ENCODE measurements at places on chromosomes 4 and X. TPM values are rescaled to one million over a fixed set of nuclear protein-coding genes. Genes with fewer than 3 reads are reported as not detected.

The ARMCX4 gene
- 4.8 TPM for total RNA-seq

The FRMPD3 gene
- total RNA-seq: not detected

The STPG2 gene
- 0.16 TPM for total RNA-seq

The CCDC110 gene
- total RNA-seq: 0.45 TPM

The FDCSP gene
- total RNA-seq: not detected

The LRAT gene
- total RNA-seq: not detected

The SLC4A4 gene
- total RNA-seq: 0.81 TPM

The TLR8 gene
- not detected for total RNA-seq

The AMBN gene
- total RNA-seq: not detected

- peaks cover 44% of the 10 kb centered on the region for H3K4me1 ChIP-seq
- no peaks in the 10 kb centered on the region for H3K27me3 ChIP-seq
- DNase-seq: no peak
- H3K36me3 ChIP-seq: peaks cover 63% of the 10 kb centered on the region
- H3K27ac ChIP-seq: peak overlapping the region; percentile 52
Observed at GRCh38 chr4:82423245-82424054, 6.8 kb downstream of the HNRNPDL start.

- no peaks in the 10 kb centered on the region for H3K4me1 ChIP-seq
- H3K27me3 ChIP-seq: no peaks in the 10 kb centered on the region
- peaks cover 11% of the 10 kb centered on the region for H3K36me3 ChIP-seq
- H3K4me3 ChIP-seq: no peak overlapping the region
Observed at GRCh38 chr4:8495803-8496202, 55.2 kb downstream of the TRMT44 start.

- no peak for DNase-seq
- H3K4me3 ChIP-seq: no peak overlapping the region
- H3K36me3 ChIP-seq: no peaks in the 10 kb centered on the region
- H3K27me3 ChIP-seq: peaks cover 13% of the 10 kb centered on the region
- no peak overlapping the region for H3K27ac ChIP-seq
- no peaks in the 10 kb centered on the region for H3K4me1 ChIP-seq
Observed at GRCh38 chr4:55136634-55137033, 11.2 kb upstream of the KDR start.

DNA sequence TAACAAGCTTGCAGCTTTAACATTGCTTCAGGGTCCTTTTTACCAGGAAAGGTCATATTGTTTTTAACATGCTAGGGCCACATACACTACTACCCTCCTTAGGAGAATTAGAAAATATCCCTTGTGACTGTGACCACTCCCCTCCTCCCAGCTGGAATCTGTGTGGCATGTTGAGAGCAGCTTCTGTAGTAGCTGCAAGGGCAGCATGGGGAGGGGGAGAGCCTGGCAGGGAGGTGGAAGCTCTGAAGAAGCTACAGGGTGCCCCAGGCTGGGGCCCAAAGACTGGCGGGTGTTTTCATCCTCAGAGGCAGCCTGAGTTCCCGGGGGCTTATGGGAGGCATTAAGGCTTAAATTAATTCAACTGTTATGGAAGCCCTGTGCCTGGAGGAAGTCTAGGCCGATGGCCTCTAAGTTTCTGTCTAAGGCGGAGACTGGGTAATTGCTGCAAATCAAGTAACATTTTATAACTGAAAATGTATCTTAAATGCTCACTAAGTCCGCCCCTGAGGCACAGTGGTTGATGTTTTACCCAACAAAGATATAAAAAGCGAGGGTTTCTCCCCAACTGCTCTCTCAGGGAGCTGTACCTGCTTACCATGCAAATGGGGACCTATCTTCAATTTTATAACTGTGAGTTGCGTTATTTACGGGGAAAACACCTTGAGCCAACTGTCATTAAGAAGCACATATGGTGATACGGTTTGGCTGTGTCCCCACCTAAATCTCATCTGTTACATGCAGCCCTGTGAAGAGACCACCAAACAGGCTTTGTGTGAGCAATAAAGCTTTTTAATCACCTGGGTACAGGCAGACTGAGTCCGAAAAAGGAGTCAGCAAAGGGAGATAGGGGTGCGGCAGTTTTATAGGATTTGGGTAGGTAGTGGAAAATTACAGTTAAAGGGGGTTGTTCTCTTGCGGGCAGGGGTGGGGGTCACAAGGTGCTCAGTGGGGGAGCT is 37.4 kb upstream of the STS start:
- peak overlapping the region; percentile 81 for H3K27ac ChIP-seq
- no peak overlapping the region for H3K4me3 ChIP-seq
- no peak for DNase-seq
- H3K36me3 ChIP-seq: peaks cover 11% of the 10 kb centered on the region
- H3K4me1 ChIP-seq: peaks cover 25% of the 10 kb centered on the region
- no peaks in the 10 kb centered on the region for H3K27me3 ChIP-seq

DNA sequence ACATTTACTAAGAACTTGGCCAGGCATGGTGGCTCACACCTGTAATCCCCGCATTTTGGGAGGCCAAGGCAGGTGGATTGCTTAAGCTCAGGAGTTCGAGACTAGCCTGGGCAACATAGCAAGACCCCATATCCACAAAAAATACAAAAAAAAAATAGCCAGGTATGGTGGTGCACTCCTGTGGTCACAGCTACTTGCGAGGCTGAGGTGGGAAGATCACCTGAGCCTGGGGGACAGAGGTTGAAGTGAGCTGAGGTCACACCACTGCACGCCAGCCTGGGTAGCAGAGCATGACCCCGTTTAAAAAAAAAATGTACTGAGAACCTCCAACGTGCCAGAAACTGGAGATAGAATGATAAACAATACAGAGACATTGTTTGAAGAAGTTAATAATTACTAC is 8.0 kb downstream of the OPRPN start:
- DNase-seq: no peak
- H3K36me3 ChIP-seq: no peaks in the 10 kb centered on the region
- no peaks in the 10 kb centered on the region for H3K27me3 ChIP-seq
- H3K4me3 ChIP-seq: no peak overlapping the region
- H3K27ac ChIP-seq: no peak overlapping the region

DNA sequence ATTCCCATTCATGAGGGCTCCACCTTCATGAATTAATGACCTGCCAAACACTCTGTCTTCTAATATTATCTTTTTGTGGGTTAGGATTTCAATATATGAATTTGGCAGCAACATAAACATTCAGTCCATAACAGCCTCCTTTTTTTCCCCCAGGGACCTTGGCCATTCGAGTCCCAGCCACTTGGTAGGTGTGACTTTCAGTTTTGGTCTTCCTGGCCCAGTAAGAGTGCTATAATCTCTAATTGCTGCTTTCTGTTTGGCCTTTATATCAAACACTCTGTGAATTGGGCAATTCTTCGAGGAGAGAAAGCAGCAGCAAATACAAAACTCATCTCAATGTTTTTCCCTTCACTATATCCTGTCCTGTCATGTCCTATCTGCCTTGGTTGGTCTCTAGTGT is 12.4 kb upstream of the RADX start:
- H3K27ac ChIP-seq: no peak overlapping the region
- H3K36me3 ChIP-seq: no peaks in the 10 kb centered on the region
- no peaks in the 10 kb centered on the region for H3K4me1 ChIP-seq
- no peak for DNase-seq
- no peak overlapping the region for H3K4me3 ChIP-seq

DNA sequence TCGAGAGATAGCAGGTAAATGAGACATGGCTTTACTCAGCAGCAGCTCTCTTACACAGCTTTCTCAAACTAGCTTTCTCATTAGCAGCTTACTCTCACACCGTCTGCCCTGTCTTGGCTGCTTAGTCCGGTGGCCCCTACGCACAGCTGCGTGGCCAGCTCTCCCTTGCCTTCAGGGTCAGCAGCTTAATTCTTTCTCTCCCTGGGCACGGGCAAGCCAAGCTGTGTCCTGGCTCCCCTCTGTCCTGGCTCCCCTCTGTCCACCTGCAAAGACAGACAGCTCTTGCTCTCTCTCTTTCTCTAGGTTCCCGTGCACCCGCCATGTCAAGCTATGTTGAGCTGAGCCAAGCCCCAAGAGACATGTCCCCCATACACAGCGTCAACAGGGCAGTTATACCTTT is 39.4 kb downstream of the ZNF185 start:
- H3K4me1 ChIP-seq: no peaks in the 10 kb centered on the region
- H3K27ac ChIP-seq: no peak overlapping the region
- no peaks in the 10 kb centered on the region for H3K27me3 ChIP-seq
- DNase-seq: no peak
- H3K4me3 ChIP-seq: no peak overlapping the region

DNA sequence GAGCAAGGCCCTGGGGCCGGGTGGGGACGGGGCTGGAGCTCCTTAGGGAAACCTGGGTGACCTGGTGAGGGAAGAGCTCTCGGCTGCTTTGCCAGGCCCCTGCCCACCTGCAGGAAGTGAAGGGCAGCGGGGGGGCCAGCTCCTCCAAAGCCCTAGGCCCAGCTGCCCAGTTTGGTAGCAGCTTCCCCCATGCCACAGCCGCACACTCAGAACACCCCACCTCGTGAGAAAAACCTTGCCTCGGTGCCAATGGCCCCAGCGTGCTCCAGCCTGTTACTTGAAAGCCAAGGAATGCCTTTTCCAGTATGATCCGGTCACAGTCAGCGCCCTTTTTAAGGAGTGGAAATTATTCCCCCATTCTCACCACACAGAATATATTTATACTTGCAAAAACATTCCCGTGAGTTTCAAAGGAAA is 38.3 kb downstream of the ACOX3 start:
- H3K27me3 ChIP-seq: no peaks in the 10 kb centered on the region
- H3K4me3 ChIP-seq: no peak overlapping the region
- no peak for DNase-seq
- H3K36me3 ChIP-seq: peaks cover 6% of the 10 kb centered on the region
- no peaks in the 10 kb centered on the region for H3K4me1 ChIP-seq

- H3K4me3 ChIP-seq: no peak overlapping the region
- H3K27me3 ChIP-seq: peaks cover 10% of the 10 kb centered on the region
- DNase-seq: no peak
- no peaks in the 10 kb centered on the region for H3K4me1 ChIP-seq
- no peak overlapping the region for H3K27ac ChIP-seq
Observed at GRCh38 chr4:138861135-138861534, 154.4 kb upstream of the NOCT start.

DNA sequence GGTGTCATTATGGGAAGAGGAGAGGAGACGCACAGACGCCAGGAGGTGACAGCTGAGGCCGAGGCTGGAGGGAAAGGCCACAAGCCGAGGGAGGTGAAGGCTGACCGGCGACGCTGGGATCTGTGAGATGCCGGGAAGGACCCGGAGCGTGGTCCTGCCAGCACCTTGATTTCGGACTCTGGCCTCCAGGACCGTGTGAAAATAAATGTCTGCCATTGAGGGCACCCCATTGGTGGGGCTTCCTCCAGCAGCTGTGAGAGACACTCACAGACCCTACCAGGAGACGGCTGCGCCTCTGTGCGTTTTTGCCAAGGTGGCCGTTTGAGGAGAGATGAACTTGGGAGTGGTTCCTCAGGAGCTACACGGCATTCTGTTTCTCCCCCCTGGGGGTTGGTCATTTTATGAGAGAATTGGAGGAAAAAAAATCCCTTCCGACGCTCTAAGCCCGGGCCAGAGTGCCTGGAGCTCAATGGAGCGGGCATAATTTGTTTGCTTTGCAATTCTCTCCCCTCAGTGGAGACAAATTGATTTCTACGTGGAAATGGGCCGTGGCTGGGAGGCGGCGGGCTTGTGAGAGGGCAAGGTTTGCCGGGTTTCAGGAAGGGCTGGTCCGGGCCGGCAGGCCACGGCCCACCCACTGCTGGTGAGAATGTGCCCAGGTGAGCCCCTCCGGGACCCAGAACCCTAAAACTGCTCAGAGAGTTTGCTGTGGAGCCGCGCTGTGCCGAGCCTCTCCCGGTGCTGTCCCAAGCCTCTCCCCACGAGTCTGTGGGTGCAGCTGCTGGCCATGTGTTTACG is 53.9 kb downstream of the CPZ start:
- no peaks in the 10 kb centered on the region for H3K4me1 ChIP-seq
- no peaks in the 10 kb centered on the region for H3K36me3 ChIP-seq
- no peak overlapping the region for H3K27ac ChIP-seq
- H3K4me3 ChIP-seq: no peak overlapping the region

GRCh38 chr4:187414716-187415115 is 580.9 kb upstream of the ZFP42 start:
- no peaks in the 10 kb centered on the region for H3K27me3 ChIP-seq
- DNase-seq: no peak
- no peaks in the 10 kb centered on the region for H3K4me1 ChIP-seq
- no peaks in the 10 kb centered on the region for H3K36me3 ChIP-seq
- no peak overlapping the region for H3K27ac ChIP-seq
- no peak overlapping the region for H3K4me3 ChIP-seq

GRCh38 chr4:2942532-2943363 is 20.5 kb downstream of the NOP14 start:
- H3K4me1 ChIP-seq: peaks cover 51% of the 10 kb centered on the region
- H3K4me3 ChIP-seq: peak overlapping the region; percentile 19
- peak overlapping the region; percentile 83 for H3K27ac ChIP-seq
- H3K27me3 ChIP-seq: no peaks in the 10 kb centered on the region
- peaks cover 69% of the 10 kb centered on the region for H3K36me3 ChIP-seq
- peak; percentile 52 for DNase-seq

- no peaks in the 10 kb centered on the region for H3K27me3 ChIP-seq
- H3K4me3 ChIP-seq: no peak overlapping the region
- DNase-seq: peak; percentile 29
- H3K36me3 ChIP-seq: peaks cover 29% of the 10 kb centered on the region
Observed at GRCh38 chrX:16836371-16836770, 33.8 kb downstream of the RBBP7 start.

- no peaks in the 10 kb centered on the region for H3K27me3 ChIP-seq
- no peak overlapping the region for H3K4me3 ChIP-seq
- H3K27ac ChIP-seq: no peak overlapping the region
- no peaks in the 10 kb centered on the region for H3K4me1 ChIP-seq
- no peak for DNase-seq
Observed at GRCh38 chr4:159944477-159944876, 841.6 kb downstream of the RAPGEF2 start.

DNA sequence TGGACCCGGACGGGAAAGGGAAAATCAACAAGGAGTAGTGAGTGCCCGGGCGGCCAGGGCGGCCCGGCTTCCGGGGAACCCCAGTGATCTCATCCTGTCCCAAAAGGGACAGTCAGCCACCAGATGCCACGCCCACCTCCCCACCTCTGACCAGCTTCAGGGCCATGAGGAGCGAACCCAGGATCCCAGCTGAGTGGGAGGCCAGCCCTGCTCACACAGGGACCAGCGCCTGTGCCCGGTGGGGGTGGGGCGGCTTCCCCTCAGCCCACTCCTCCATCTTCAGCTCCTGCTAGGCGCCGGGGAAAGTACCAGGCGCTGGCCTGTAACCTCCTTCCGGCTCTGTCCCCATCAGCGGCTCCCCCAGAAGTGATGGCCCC is 6.2 kb downstream of the MYL5 start:
- H3K4me3 ChIP-seq: peak overlapping the region; percentile 70
- peaks cover 14% of the 10 kb centered on the region for H3K4me1 ChIP-seq
- H3K27me3 ChIP-seq: peaks cover 4% of the 10 kb centered on the region
- DNase-seq: peak; percentile 51
- peak overlapping the region; percentile 74 for H3K27ac ChIP-seq

- peak overlapping the region; percentile 67 for H3K27ac ChIP-seq
- H3K4me3 ChIP-seq: no peak overlapping the region
- H3K4me1 ChIP-seq: peaks cover 82% of the 10 kb centered on the region
- peaks cover 55% of the 10 kb centered on the region for H3K36me3 ChIP-seq
Observed at GRCh38 chrX:79176028-79176427, 31.5 kb downstream of the GPR174 start.

Measured in activated CD8-positive, alpha-beta T cell treated with anti-CD3 and anti-CD28 coated beads for 36 hours (primary cell).